ENCODE measurements at places on chromosomes 16 and 17.
A peak's percentile ranks its signal among the peaks of the same experiment; 100 is the strongest.

DNA sequence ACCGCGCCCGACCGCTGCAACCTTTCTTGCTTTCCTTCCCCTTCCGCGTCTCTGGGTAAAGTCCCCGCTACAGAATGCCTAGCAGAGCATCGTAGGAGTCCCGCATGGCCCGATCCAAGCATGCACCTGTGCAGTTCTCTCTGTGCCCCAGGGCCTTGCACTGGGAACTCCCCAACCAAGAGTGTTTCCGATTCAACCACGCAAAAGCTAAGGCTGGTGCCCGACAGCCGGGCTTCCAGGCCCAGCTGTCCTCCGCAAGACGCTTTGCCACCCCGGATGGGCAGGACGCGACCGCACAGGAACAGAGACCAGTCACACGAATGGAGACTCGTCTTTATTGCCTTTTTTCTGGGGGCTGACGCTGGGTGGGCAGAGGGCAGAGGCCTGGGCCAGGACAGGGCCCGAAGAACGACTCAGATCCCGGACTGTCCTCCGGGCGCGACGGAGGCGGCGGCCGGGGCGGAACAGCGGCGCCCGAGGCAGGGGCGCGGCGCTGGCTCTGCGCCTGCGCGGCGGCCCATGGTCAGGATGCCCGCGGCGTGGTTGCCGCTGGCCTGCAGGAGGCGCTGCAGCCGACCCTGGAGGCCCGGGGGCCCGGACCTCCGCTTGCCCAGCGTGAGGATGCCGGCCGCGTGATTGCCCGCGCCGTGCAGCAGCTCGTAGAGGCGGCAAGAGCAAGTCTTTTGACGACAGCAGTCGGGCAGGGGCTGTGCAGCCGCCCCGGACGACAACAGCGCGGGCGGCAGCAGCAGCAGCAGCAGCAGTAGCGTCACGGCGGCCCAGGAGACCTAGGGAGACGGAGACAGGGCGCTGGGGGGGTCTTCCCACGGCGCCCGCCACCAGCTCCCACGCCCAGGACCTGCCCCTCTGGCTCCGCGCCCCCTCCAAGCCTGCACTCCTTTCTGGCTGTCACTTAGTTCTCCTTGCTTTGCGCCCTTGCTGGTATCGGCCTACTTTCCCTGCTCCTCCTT is 1.2 kb downstream of the HCRT start:
- peak; percentile 26 for DNase-seq

DNA sequence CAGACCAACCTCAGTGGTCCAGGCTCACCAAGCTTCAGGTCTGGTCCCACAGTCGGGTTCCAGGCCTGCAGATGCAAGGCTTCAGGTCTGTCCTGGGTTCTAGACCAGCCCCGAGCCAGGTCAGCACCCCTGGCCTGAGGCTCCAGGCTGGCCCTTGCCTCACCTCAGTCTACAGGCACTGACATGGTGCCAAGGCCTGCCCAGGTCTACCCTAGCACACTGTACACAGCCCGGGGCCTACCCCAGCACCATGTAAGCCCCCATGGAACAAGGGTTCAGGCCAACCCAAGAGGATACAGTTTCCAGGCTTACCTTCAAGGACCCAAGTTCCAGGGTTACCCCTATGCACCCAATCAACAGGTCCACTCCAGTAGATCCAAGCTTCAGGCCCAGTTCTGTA is 26.8 kb downstream of the ZFP1 start:
- no peak for DNase-seq

GRCh38 chr17:65442691-65443090 is 118.8 kb downstream of the AXIN2 start:
- no peak for DNase-seq

- no peak for DNase-seq
Observed at GRCh38 chr16:86663685-86664521, 85.6 kb downstream of the FOXL1 start.

GRCh38 chr17:60798576-60798975 is 120.9 kb downstream of the BCAS3 start:
- DNase-seq, result no peak

DNA sequence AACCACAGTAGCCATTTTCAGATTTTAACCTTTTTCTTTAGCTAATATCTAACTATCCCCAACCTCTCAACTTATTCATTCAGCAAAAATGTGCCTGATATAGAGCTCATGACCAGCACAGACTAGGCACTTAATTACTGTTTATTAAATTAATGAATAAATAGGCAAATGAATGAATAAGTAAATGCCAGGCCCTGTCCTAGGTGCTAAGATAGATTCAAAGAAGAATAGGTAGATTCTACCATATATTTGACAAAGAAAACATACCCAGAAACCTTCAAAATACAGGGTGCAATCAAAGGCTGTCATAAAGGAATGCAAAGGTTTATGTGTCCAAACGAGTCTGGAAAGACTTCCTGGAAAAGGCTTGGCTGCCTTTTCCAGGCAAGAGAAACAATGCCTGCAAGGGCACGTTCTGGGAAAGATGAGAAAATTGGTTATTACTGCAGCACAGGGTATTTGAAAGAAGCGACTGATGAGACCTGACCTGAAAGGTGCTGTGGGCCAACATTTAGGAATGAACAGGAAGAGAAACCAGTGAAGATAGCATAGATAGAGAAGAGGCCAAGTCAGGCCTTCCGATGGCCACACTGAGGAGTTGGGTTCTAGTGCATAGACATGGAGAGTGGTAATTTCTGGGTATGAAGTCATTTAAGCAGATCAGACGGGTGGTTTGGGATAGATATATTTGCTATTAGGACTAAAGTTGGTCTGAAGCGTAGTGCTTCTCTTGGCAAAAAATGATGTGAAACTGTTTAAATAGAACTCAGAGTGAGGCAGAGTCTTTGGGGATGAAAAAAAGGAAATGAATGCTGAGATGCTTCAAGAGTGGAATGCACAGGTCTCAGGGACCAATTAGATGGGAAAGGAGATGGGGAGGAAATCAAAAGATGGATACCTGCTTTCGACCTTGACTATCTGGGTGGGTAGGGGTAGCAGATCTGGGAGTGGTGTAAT is 11.4 kb upstream of the CCL2 start:
- no peak for DNase-seq

GRCh38 chr17:44812263-44812662 is 17.8 kb downstream of the GJC1 start:
- DNase-seq, result no peak

- no peak for DNase-seq
Observed at GRCh38 chr16:65889533-65889966, 476.9 kb upstream of the CDH5 start.

DNA sequence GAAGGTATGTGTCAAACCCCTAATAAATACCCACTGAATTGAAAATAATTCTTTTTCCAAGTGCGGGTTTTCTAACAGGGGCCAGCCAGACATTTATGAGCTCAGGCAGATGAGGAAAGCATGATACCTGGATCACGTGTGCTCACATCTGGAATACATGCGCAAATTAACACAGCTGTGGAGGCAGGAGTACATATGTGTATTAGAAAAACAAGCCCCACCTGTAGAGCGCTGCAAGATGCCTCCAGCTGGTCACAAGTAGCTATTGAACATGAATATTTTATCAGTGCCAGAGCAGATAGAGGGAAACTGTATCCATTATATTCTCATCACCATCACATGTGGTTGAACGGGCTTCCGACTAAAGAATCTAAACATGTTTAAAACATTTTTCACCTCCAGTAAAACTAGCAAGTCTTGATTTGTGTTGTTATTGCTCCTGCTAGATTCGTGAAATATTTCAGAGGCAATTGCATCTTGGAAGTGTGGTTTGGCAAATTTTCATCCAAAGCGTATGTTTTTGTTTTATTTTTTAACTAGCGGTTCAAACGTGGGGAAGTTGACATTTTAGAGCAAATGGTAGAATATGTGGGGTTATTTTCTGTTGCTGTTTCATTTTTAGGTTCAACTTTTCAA is 482.8 kb downstream of the CDH13 start:
- no peak for DNase-seq

- no peak for DNase-seq
Observed at GRCh38 chr16:86354641-86355513, 155.4 kb upstream of the FOXF1 start.

Measured in HCT116 (cell line).